Left ventricle myocardium inferior (tissue), 1 donor: ENCODE measurements at places on chromosomes 7 and 10.

DNA sequence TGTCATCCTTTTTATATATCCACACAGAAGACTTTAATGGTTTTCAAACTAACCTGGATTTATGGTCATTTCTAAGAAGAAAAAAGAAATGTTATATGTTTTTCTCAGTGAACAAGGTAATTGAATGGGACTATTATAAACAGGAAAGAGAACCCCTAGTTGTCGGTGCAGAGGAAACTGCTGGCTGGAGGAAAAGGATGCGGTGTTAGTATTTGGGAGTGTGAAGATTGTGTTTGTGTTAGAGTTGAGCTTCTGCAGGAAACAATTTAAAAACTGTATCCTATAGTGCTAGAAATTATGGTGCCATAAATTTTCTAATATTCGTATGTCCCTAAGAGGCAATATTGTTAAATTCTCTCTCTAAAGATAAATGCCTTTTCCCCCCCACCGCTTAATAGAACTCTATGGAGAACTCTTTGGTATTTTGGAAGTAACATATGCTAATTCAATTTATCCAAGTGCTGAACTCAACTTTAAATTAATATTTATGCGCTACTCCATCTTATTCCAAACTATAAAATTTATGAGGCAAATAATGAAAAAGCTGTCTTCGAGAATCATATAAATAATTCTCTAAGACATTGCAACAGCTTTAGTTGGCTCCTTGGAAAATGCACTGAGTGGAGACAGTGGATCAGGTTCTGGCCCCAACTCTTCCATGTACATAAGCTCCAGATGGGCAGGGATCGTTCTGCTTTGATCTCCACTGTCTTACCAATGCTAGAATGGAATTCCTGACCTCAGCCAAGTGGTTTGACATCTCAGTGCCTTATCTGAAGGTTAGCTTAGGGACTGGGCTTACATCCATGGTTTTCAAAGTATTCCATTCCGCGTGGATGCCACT lies 5.6 kb downstream of the BZW2 start:
- peaks cover 95% of the 10 kb centered on the region for H3K4me1 ChIP-seq
- no peaks in the 10 kb centered on the region for H3K27me3 ChIP-seq
- no peaks in the 10 kb centered on the region for H3K36me3 ChIP-seq
- DNase-seq = no peak
- peak overlapping the region; percentile 11 for H3K4me3 ChIP-seq

GRCh38 chr10:110479710-110480109 lies 18.0 kb upstream of the DUSP5 start:
- H3K4me3 ChIP-seq = no peak overlapping the region
- no peaks in the 10 kb centered on the region for H3K27me3 ChIP-seq
- no peak for DNase-seq
- H3K36me3 ChIP-seq = no peaks in the 10 kb centered on the region
- no peak overlapping the region for H3K27ac ChIP-seq

DNA sequence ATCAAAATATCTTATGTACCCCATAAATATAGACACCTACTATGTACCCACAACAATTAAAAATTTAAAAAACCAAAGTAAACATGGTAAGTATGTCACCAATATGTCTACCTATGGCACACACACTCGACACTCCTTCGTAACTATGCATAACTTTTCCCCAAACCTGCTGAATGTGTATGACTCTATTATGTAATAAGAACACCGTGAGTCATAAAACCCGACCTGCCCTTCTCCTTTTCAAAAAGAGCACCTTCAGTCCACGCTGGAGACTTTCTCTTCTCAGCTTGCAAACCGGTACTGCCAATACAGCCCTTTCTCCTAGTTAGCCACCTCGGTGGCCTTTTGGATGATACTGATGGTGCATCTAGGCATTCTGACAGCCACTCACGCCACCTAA lies 186.3 kb downstream of the PRPF18 start:
- no peak overlapping the region for H3K4me3 ChIP-seq
- DNase-seq = no peak

GRCh38 chr10:110967009-110967630 lies 47.7 kb downstream of the SHOC2 start:
- DNase-seq = no peak
- H3K36me3 ChIP-seq = no peaks in the 10 kb centered on the region
- no peak overlapping the region for H3K4me3 ChIP-seq
- no peaks in the 10 kb centered on the region for H3K27me3 ChIP-seq
- peaks cover 50% of the 10 kb centered on the region for H3K4me1 ChIP-seq
- no peak overlapping the region for H3K27ac ChIP-seq

DNA sequence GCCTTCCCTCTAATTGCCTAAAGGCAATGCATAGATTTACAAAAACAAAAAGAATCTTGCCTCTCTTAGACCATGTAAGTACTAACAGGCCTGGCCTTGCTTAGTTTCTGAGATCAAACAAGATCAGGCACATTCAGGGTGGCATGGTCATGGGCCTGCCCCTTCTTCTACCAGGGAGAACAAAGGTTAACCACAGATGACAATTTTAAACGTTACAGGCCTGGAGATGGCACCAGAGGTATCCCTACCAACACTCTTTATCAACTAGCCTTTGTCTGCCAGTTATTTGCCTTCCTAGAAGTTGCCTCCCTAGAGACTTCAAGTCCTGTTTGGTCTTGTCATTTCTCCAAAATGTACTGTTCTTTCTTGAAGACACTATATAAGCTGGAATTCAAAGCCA lies 252.6 kb downstream of the DOCK4 start:
- DNase-seq = no peak
- peak overlapping the region; percentile 55 for H3K27ac ChIP-seq
- no peak overlapping the region for H3K4me3 ChIP-seq
- H3K27me3 ChIP-seq = no peaks in the 10 kb centered on the region
- H3K36me3 ChIP-seq = no peaks in the 10 kb centered on the region

DNA sequence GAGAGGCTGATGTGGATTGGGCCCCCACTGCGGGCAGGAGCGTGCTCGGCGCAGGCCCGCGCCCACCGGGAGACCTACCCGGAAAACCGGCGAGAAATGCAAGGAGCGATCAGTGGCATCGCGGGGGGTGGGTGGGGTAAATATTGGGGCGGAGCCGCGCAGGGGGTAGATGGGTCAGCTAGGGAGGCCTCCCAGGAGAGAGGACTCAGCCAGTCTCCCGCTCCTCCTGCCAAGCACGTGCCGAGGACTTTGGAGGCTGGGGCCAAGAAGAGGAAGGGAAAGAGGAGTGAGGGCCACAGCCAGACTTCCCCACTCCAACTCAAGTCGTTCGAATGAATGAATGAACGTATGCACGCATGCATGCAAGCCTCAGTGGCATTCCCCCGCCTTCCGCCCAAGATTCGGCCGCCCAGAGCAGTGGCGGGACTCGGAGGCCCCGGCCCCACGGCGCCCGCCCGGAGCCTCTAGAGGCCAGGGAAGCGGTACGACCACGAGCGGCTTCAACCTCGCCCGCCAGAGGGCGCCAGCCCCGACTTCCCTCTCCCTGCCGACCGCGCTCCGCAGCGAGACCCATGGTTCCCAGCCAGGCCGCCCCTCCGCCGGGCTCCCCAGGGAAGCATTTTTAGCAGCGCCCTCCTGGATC lies 3.6 kb downstream of the NPM3 start:
- peaks cover 72% of the 10 kb centered on the region for H3K4me1 ChIP-seq
- no peak overlapping the region for H3K27ac ChIP-seq
- peak overlapping the region; percentile 64 for H3K4me3 ChIP-seq
- peaks cover 51% of the 10 kb centered on the region for H3K27me3 ChIP-seq
- H3K36me3 ChIP-seq = peaks cover 8% of the 10 kb centered on the region
- DNase-seq = peak; percentile 79

GRCh38 chr10:13219685-13220670 lies 14.2 kb downstream of the UCMA start:
- no peak for DNase-seq
- H3K27me3 ChIP-seq = no peaks in the 10 kb centered on the region
- no peak overlapping the region for H3K4me3 ChIP-seq
- H3K27ac ChIP-seq = no peak overlapping the region
- no peaks in the 10 kb centered on the region for H3K36me3 ChIP-seq

DNA sequence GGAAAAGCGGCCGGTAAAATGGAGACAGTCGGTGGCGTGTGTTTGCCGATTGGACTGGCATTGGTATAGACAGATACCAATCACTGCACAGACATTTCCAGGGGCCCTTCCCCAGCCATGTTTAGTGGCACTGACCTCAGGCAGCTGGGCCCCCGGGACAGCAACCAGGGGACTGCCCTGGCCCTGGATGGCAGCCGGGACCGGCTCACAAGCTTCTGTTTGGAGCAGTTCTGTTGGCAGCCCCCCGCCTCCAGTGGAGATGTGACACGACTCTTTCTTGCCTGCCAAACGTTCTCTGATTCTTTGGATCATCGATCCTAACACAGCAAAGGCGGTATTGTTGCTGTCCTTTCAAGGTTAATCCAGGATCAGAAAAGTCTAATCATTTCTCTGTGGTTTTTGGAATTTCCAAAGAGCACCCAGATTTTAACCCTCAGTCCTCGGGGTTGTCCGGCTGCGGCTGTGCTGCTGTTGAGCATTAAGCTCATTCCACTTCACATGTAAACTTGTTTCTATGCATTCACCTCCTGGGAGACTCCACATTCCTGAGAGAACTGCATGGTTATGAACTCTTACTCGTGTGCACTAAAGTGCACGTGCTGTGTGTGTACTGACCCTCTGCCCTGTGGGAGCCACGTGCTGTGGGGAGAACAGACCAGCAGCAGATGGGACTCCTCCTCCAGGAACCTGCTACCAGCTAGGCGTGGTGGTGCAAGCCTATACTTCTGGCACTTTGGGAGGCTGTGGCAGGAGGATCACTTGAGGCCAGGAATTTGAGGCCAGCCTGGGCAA lies 46.0 kb downstream of the FOXK1 start:
- no peak for DNase-seq
- no peak overlapping the region for H3K4me3 ChIP-seq
- peaks cover 9% of the 10 kb centered on the region for H3K36me3 ChIP-seq
- peak overlapping the region; percentile 95 for H3K27ac ChIP-seq
- no peaks in the 10 kb centered on the region for H3K27me3 ChIP-seq

GRCh38 chr7:142303650-142304049 lies 45.8 kb upstream of the PRSS58 start:
- H3K4me1 ChIP-seq = no peaks in the 10 kb centered on the region
- no peak overlapping the region for H3K27ac ChIP-seq
- DNase-seq = no peak
- no peaks in the 10 kb centered on the region for H3K36me3 ChIP-seq

DNA sequence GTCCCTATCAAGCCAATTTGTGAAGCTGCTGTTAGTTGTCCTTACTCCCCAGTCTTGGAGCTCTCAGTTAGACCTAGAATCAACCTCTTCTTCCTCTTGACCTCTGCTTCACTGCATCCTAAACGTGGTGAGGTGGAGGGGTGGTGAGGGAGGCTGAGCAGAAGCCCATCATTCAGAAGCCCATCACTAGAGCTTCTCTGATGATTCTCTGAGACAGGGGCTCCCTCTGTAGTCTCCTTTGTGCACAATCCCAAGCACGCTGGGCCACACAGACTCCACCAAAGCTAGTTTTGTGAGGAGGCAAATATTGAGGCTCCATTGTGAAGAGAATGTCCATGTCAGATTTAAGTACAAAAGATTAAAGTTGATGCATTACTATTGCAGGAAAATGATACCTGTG lies 163.8 kb upstream of the PRSS1 start:
- H3K4me1 ChIP-seq = no peaks in the 10 kb centered on the region
- H3K36me3 ChIP-seq = no peaks in the 10 kb centered on the region
- no peak for DNase-seq
- H3K27me3 ChIP-seq = peaks cover 8% of the 10 kb centered on the region

- H3K4me3 ChIP-seq = no peak overlapping the region
- no peaks in the 10 kb centered on the region for H3K27me3 ChIP-seq
- DNase-seq = no peak
Observed at GRCh38 chr7:2093215-2093842, 139.4 kb downstream of the MAD1L1 start.

DNA sequence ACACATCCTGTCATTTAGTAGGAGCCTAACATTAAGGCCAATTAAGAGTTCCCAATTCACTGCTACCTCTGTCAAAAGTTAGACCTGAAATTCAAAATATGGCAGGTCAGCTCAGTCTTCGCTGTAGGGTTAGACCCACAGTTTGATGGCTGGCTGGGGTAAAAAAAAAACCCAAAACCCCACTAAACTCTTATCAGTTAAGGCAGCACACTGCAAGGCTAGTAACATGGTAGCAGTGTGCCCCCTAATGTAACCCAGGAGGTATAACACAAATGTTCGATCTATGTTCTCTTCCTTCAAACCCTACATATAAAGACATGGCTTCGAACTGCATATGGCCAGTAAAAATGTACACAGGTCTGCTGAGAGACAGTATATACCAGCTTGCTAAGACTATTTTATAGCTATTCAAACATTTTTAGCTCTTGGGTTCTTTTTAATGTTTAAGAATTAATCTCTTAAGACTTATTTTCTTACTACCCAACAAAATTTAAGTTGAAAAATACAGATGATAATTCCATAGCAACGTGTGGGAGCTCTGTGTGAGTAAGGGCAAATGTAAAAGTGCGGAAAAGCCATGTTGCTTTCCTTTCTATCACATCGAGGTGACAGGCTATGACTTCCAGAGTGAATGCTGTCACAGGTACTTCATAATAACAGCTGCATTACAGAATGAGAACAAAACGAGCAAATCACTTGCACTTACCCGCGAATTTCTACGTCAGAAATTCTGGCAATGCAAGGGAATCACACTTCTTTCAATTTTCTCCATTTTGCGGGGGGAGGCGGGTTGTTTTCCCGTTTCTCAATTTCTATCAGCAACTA lies 168.4 kb upstream of the IMMP2L start:
- no peak overlapping the region for H3K4me3 ChIP-seq
- H3K27ac ChIP-seq = no peak overlapping the region
- peaks cover 11% of the 10 kb centered on the region for H3K4me1 ChIP-seq

DNA sequence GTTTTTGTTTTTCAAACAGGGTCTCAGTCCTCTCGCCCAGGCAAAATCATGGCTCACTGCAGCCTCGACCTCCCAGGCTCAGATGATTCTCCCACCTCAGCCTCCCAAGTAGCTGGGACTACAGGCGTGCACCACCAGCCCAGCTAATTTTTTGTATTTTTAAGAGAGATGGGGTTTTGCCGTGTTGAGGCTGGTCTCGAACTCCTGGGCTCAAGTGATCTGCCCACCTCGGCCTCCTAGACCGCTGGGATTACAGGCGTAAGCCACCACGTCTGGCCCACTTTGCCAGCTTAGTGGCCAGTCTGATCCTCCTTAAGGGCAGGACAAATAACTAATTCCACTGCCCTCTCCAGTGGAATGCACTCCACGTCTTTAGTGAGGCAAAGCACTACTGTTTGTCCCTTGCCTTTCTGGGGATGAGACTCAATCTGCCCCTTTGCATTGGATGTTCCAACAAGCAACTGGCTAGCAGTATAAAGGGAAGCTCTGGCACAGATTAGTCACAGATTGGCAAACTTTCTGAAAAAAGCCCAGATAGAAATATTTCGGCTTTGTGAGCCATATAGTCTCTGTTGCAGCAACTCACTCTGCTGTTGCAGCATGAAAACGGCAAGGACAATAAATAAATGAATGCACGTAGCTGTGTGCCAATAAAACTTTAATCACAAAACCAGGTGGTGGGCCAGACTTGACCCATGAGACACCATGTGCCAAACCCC lies 143.8 kb upstream of the RHEB start:
- peak overlapping the region; percentile 84 for H3K27ac ChIP-seq
- H3K27me3 ChIP-seq = no peaks in the 10 kb centered on the region
- peaks cover 46% of the 10 kb centered on the region for H3K4me1 ChIP-seq
- H3K36me3 ChIP-seq = peaks cover 10% of the 10 kb centered on the region
- H3K4me3 ChIP-seq = no peak overlapping the region
- no peak for DNase-seq
